Activated naive CD8-positive, alpha-beta T cell treated with anti-CD3 and anti-CD28 coated beads, Interleukin-2, amount 10 ng/mL, durations not matched to agents 7 days and 5 days (primary cell): ENCODE measurements at places on chromosomes 11 and 22. TPM values are rescaled to one million over a fixed set of nuclear protein-coding genes. Genes with fewer than 3 reads are reported as not detected.

DNA sequence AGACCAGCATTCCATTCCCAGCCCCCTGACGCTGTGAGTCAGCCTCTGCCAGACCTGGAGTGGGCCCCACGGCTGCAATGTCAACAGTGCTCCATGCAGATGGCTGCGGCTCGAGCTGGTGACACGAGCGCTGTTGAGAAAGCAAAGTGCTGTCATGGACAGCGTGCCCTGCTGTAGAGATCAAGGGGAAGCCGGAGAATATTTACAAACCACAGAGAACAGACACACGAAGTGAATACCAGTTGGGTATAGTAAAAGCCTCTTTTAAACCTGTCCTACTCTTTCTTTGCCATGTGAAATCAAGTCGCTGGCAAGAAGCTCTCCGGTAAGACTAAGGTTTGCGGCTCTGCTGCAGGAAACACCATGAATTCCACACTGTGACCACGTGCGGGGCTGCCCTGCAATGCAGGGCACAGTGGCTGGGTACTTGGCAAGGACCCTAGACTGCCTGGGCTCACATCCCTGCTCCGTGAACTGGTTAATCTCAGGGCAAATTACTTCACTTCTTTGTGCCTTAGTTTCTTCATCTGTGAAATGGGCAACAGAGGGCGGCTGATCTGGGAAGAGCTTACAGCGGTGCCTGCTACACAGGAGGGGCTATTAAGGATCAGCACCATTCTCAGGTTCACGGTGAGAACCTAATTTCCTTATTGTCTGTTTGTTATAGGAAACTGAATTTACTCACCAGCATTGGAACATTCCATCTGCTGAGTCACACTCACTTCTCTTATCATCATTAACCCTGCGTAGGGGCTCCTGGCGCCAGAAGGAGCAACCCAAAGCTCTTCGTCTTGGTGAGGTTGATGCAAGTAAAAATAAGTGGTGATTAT is 27.8 kb upstream of the ELFN2 start:
- no peak for DNase-seq

SCO2 gene
- total RNA-seq = 12.8 TPM

DNA sequence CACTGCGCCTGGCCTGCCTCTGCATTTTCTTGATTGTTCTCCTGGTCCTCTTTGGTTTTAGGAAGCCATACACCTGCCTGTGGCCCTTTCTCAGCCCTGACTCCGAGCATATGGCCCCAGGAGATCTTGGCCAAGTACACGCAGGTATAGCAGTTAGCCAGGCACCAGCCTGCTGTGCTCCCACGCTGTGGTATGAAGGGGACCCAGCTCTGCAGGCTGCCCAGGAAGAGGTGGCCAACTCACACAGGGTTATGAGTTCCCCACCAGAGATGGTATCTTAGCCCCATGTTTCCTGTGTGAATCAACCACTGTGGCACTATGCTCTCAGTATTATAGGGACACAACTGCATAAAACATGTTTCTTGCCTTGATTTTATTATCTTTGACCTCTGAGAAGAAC is 31.1 kb downstream of the SGSM3 start:
- DNase-seq = peak; percentile 59

- peak; percentile 21 for DNase-seq
Observed at GRCh38 chr22:23071230-23072076, 1.1 kb downstream of the GNAZ start.

PRAME gene
- total RNA-seq = not detected

GRCh38 chr22:20283674-20284066 is 15.6 kb upstream of the RTN4R start:
- no peak for DNase-seq

GRCh38 chr22:33920197-33920540 is at the start of gene LARGE1:
LARGE1 (minus strand) TSS chr22:33920476.
- DNase-seq = peak; percentile 33

- DNase-seq = no peak
Observed at GRCh38 chr11:27410272-27410671, 47.3 kb upstream of the CCDC34 start.

DNA sequence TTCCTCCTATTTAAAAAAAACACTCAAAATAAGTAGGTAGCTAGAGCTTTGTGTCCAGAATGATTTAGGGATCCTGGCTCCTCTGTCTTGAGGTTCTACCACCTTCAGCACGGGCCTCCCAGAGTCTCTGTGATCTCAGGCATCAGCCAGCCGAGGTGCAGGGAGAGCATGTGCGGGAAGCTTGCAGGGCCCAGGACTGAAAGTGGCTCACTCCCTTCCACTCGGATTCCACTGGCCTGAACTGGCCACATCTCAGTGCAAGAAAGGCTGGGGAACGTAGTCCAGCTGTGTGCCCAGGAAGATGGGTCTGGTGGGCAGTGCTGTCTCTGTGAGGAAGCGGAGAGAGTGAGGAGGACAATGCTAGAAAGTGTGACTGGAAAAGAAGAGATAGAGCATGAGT is 68.3 kb upstream of the MYOD1 start:
- DNase-seq = no peak

DNA sequence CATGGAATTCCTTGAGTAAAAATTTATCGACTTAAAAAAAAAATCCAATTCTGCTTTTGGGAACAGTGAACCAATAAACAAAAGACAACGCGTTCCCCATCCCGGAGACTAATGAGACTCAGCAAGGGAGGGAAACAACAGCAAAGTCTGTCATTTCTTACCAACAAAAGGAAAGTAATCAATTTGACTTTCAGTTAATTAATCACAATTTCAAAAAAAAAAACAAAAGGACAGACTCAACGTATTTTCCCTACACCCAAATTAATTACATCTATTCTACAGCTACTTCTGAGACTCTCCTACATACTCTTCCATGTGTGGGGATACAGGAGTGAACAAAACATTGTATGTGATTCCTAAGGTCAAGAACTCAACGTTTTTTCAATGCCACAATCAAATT is 1.9 kb downstream of the RDX start:
- DNase-seq = no peak

DNA sequence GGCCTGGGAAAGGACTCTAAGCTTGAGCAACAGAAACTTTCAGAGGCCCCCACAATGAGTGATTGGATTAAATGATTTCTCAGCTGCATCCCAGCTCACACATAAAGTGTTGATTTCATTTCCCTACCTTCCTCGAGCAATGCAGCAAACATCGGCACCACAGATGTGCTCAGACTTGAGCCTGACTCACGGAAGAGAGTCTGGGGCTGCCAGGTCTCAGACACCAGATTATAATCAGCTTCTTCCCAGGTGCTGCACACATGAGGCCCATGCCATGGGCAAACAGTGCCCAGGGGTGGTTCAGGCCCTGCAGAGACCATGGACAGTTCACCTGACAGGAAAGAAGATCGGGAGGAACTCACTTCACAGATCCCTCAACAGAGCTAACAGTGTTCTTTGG is 226.6 kb upstream of the TENM4 start:
- DNase-seq = no peak

DNA sequence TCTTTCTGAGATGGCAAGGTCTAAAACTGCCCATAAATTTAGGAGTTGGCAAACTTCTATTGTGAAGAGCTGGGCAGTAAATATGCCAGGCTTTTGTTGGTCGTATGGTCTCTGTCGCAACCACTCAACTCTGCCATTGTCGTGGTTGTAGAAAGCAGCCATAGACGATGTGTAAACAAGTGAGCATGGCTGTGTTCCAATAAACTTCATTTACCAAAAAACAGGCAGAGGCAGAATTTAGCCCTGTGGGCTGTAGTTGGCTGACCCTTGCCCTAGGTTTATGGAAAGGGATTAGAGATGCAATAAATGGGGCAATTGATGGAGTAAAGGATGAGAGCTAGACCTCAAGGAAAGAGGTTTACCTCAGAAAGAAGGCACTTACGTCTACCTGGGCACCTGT is 17.6 kb downstream of the YPEL4 start:
- DNase-seq = no peak

GRCh38 chr11:33980897-33981296 is 70.6 kb upstream of the CAPRIN1 start:
- no peak for DNase-seq

DNA sequence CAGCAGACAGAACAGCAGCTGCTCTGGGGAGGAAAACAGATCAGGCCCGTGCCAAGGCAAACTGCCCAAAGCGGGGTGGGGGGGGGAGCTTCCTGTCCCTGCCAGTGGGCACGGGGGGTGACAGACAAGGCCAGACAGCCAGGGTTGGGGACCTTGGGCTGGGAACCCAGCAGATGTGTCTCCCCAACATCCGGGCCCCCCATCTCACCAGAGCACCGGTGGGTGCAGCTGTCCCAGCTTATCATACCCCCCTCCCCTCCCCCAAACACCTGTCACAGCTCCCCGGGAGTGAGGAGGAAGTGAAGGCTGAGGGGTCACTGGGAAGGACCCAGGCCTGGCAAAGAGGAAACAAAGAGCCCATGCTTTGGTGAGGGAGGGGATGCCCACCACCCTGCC is 1.3 kb downstream of the PPP1R14B start:
- no peak for DNase-seq

DNA sequence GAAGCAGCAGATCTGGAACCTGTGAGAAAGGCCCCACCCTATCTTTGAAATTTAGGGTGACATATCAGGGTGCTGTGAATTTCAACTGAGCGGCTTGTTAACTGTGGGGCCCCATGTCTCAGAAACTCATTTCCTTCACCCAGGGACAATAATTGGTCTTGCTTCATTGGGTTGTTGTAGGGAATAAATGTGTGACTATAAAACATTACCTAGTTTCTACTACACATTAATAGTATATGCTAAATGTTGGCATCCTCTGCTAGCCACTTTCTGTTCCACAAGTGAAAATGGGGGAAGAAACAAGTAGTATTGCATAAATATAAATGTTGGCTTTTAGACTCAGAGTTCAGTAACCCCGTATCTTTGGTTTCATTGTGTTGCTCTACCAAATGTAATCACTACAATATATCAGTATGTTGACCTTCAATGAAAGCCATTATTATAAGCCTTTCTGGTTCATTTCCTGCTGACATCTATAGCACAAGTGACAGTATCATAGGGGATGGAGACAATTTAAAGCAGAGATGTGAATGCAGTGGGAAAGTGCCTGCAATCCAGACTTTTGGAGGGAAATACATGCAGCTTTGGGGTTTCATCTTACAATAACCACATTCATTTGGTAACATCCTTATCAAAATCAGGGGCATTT is 905.5 kb upstream of the RAG2 start:
- no peak for DNase-seq

PLAAT5 gene
- 0.43 TPM for total RNA-seq

DNA sequence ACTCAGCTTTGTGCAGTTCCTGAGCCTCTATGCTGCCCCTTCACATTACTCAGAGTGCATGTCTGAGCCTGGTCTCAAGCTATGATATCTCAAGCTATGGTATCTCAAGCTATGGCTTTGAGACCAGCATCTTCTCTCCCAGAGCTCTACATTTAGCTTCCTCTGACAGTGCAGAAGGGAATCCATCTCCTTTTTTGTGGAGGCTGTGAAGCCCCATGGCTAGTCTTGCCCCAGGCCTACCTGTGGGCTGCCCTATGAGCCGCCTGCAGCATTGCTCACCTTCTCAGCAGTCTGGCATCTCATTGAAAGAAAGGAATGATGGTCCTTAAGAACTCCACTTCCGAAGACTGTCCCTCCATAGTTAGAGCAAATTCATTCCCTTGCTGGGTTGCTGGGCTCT is 12.6 kb downstream of the PGAP2 start:
- DNase-seq = no peak

TNNI2 gene
- not detected for total RNA-seq

PAMR1 gene
- total RNA-seq = not detected

DNA sequence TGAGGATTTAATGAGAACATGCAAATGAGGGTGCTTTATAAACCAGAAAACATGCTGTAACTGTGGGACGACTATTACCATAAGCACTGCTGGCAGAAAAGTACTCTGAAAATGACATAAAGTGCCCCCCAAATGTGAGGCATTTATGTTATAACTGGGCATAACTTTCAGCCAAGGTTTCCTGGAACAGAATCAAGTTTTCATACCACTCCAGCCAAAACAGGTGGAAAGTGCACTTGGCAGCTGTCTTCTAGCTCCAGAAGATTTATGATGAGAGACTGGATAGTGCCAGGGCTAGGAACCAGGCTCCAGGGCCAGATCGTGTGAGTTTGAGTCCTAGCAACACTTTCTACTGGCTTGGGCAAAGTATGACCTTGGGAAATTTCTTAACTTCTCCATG is 339.2 kb downstream of the TENM4 start:
- no peak for DNase-seq

DNA sequence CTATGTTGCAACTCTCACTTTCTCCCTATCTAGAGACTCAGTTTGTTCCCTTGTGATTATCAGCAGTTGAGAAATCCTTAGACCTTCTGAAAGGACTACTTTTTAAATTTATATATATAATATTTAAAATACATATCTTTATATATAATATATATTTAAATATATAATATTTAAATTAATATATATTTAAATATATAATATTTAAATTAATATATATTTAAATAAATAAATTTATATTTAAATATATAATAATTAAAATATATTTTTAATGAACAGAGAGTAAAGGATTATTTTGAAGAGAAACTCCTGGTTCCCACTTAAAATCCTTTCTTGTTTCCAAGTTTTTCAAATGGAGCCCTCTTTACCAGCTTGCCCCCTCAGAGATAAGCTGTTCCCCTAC is 83.7 kb upstream of the TRIM77 start:
- no peak for DNase-seq

PGR gene
- not detected for total RNA-seq

- DNase-seq = no peak
Observed at GRCh38 chr22:28123989-28124766, 205.1 kb upstream of the PITPNB start.

DNA sequence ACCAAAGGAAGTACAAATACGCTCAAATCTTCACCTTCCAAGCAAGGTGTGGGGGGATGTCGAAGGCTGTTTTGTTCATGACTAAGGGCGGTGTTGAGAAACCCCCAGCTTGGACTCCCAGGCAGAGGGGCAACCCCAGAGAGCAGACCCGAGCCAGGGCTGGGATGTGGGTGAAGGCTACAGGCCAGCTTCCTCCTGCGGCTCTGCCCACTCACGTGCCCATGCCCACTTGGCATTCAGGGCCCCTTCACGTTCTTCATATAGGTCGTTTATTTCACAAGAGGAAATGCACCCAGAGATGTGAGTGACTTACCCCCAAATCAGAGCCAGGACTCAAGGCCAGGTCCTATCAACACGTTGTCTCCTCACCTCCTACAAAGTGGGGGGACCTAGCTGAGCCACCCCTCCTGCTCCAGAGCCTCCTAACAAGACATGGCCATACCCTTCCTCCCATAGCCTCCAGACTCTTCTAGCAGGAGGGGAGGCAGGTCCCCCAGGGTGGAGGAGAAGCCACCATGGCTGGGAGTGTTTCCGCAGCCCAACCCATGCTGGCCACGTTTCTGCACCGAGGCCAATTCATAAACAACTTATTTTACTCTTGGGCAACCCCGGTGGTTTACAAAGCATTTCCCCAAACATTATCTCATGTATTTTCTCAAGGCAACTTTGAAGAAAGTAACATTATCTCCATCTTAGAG is 22.0 kb downstream of the TMEM184B start:
- DNase-seq = no peak
